ENCODE measurements at places on chromosomes 11 and 22.

- DNase-seq = no peak
These were observed 3.9 kb downstream of the CDC45 start for GRCh38 chr22:19483481-19484244.

GRCh38 chr11:80034801-80035200, 594.0 kb upstream of the TENM4 start:
- no peak for DNase-seq

DNA sequence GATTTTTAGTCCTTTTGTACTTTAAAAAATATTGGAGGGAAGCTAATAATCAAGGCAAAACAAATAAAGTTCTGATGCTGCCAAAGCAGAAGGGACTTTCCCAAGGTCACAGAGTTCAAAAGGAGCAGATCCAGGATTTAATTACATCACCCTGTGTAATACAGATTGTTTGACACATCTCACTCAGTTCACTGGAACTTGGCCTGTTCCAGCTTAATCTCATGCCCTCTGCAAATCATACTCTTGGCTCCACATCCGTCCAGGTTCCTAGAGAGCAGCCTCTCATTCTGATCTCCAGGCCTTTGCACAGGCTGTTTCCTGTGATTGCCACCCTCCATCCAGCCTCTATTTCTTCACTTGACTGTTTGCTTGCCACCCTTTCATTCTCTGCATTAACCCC, 151.7 kb downstream of the SPON1 start:
- DNase-seq = no peak

DNA sequence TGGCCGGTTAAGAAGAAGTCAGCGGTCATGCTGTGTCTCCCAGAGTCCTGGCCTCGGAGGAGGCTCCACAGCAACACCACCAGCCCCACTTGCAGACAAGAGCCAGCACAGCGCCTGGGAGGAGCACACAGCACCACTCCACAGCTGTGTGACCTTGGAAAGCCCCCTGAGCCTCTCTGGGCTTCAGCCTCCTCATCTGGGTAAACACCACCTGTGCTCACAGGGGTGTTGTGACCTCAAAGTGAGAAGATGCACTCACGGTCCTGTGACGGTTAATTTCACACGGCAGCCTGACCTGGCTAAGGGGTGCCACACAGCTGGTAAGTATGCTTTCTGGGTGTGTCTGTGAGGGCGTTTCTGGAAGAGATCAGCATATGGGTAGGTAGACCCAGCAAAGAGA, 54.7 kb downstream of the PHF21B start:
- no peak for DNase-seq

DNA sequence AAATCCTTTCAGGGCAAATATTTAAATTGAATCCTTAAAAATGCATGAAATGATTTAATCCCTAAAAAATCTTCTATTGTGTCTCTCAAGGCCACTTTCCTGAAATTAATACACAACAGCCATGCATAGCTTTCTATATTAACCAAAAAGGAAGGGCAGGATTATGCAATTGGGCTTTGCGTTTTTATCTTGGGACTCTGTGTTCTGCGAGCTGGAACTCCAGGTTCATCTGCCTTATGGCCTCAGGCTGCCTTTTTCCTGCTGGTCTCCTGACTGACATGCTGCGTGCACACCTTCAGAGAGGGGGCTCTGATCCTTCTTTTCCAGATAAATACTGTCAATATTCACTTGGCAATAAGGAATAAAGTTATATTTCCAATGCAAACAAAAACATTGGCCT, 141.7 kb upstream of the GRIA4 start:
- no peak for DNase-seq

DNA sequence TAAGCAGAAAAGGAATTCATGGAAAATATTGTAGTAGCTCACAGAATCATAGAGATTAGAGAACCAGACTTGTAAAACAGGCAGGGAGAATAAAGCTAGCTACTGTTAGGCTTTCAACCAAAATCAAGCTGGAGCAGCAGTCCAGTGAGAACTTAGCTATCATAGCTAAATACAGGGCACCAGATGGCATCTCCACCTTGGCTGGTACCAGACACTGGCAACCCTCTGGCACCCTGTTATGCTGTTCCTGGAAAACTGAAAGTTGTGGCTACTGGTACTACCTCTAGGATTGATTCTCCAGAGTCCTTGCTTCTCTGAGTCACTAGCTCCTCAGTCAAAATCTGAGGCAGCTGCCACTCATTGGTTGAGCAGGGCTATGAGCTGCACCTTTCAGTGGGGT, 6.0 kb upstream of the DRD2 start:
- DNase-seq = no peak

DNA sequence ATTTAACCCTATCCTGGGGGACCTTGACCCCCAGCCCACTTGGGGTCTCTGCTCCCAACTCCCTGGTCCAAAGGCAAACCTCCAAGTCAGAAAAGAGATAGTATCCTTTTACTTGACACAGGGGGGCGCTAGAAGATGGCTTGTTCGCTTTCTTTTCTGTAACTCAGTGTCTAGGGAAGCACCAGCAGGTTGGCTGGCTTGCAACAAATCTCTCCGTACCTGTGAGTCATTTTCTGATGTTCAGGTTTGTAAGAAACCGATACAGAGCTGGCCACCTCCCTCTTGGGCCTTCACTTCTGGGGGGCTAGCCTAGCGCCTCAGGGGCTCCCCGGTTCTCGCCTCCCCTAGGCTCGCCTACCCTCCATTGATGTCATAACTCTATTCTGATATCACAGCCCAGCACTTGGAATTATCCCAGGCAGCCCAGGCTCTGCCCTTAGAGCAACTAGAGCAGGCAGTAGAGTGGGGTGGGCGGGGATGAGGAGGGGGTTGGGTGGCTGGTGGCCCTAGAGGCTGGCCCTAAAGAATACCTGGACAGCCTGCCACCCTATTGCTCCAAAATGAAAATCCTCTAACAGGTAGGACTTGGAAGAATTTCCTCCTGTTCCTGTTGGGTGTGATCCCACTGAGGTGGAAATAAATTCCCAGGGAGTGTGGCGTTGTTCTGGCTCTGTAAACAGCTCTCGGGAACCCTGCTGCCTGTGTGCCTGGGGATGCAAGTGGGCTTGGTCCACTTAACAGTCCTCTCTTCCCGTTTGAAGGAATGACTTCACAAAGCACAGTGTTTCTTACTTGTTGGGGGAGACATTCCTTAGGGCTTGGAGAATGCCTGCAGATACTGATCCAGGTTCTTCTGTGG, 69.4 kb downstream of the OSBP2 start:
- peak; percentile 61 for DNase-seq

DNA sequence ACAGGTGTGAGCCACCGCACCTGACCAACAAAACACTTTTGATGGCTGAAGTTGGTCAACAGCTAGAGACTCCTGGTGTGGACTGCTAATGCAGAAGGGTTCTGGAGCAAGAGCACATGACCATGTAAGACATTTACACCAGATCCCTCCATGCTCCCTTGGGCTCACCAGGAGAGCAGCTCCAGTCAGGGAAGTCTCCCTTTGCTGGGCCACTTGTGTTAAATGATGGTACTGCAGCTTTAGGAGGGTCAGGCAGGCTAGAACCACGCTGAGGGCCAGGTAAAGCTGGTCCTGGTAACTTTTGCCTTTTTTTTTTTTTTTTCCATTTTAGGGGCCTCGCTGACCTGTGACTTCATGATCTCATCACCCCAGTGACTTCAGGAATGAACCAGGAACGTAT, 146.4 kb downstream of the FBXO7 start:
- DNase-seq = no peak

GRCh38 chr11:115503886-115504275, 334 bp downstream of the CADM1 start:
- peak; percentile 71 for DNase-seq

GRCh38 chr22:41891407-41891806, 23.5 kb downstream of the SHISA8 start:
- DNase-seq = no peak

DNA sequence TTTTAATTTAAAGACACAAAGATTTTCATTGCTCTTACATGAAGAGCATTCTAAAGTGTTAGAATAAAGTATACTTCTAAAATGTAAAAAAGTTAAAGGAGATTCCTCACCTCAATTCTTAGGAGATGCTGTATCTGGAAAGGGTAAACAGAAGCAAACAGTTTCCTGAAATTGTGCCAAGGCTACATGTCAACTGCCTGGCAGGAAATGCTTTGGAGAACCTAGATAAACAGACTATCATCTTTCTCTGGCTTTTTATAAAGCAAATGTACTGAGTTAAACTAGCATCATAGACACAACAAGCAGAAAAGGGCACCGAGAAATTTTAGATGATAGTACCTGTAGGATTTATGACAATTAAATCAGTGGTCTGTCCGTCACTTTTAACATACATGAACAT, 24.7 kb upstream of the AKIP1 start:
- DNase-seq = peak; percentile 36

GRCh38 chr11:81655351-81655750, 1078.3 kb downstream of the FAM181B start:
- no peak for DNase-seq

- DNase-seq = no peak
These were observed 9.6 kb upstream of the PTS start for GRCh38 chr11:112216561-112217105.

DNA sequence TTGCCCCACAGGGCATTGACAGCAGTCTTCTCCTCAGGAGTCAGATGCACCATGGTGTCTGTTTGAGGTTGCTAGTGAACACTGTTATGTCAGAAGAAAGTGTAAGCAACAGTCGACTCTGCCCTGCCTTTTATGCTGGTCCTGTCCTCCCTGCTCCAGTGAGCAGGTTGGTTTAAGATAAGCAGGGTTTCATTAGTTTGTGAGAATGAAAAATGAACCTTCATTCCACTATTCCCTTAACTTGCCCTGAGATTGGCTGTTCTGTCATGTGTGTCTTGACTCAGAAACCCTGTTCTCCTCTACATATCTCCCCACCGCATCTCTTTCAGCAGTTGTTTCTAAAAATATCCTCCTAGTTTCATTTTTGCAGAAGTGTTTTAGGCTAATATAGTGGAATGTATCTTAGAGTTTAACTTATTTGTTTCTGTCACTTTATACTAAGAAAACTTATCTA, at the start of gene HBD:
HBD (minus strand) TSS at position 103 of the 454 bp plus-strand sequence; CDS start at position 53, 50 bp downstream.
- no peak for DNase-seq

DNA sequence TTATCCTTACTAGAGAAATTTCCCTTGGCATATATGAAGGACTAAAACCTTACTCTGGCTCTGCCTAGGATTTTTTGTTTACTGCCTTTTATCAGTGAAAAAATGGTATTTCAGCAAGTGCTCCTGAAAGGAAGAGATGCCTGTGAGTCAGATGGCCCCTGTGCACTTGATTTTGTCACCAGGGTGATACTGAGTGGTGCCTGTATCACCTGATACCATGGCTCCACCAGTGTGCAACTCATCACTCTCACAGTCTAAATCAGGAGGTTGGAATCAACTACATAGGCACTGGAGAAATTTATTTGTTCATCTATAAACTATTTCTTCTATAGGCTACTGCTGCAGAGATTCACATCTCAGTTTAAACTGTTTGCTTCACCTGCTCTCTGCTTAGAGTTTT, 43.2 kb downstream of the F2 start:
- no peak for DNase-seq

DNA sequence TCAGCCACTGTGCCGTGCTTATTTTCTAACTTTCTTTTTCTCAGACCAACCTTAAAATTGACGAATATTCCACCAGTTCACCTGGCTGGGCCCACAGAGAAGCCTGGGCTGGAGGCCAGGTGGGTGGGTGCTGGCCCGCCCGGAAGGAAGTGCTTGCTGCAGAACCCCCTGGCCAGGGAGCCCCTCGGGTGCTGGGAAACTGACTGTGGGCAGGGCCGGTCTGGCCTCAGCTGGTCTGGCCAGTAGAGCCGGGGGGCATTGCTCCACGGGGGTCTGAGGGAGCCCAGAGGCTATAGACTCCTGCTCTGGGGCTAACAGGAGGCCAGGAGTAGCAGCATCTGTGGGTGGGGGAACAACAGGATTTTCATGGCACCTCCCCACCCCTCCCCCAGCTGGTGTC, 6.8 kb upstream of the CHID1 start:
- no peak for DNase-seq
